CD8-positive, alpha-beta memory T cell (primary cell): ENCODE measurements at places on chromosomes 5 and 9. TPM values are rescaled to one million over a fixed set of nuclear protein-coding genes. Genes with fewer than 3 reads are reported as not detected.

HTR1A gene
- not detected for total RNA-seq

DRD1 gene
- not detected for total RNA-seq

GPSM1 gene
- total RNA-seq: 7.5 TPM

PCDHA11 gene
- not detected for total RNA-seq

LHX3 gene
- not detected for total RNA-seq

DNA sequence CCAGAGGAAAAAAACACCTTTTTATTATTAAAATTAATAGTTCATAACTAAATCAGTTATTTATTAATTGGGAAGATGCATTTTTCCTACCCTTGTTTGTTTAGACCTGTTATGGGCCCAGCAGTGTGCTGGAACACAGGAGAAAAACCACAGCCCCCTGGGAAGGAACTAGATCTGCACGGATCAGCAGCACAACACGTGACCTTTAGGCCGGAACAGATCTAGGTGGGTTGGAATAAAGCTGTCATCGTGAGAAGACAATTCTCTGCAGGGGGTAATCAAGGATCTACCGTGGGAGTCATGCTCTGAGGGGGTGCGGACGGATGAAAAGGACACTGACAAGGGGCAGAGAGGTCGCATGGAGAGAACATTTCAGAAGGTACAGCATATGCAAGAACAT is 95.8 kb upstream of the SPATA31C2 start:
- DNase-seq: no peak

DNA sequence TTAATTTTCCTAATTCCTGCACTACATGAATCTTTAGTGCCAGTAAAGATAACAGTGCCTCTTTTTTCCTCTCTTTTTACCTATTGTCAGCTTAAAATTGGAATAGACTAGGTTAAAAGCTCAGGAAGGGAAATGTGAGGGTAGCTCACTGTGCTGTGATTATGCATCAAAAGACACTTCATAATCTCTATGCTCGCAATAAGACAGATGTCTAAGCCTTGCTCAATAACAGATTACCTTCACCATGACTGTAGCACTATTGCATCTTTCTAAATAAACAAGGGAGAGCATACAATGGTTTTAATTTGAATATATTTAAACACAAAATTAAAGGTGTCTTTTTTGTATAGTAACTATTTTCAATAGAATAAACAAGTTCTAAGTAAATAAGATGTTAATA is 130.1 kb downstream of the FBN2 start:
- no peak for DNase-seq

DNA sequence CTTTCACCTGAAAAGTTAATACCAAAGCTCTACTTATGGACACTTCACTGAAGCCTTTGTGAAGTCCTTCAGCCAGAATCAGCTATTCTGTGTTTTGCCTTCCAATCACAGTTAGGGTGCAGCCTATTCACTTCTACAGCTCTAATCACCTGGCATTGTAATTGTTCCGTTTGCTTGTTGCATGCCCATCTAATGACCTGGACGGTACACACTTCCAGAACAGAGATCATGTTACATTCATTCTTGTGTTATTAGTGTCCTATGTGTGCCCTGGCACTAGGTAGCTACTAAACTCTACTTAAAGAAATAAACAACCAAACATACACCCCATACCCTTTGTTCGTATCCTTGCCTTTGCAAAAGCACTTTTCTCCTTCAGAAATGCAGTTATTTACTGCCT is 1162.9 kb upstream of the WWC1 start:
- no peak for DNase-seq

GRCh38 chr5:143056792-143057579 is 286.8 kb downstream of the ARHGAP26 start:
- no peak for DNase-seq

DNA sequence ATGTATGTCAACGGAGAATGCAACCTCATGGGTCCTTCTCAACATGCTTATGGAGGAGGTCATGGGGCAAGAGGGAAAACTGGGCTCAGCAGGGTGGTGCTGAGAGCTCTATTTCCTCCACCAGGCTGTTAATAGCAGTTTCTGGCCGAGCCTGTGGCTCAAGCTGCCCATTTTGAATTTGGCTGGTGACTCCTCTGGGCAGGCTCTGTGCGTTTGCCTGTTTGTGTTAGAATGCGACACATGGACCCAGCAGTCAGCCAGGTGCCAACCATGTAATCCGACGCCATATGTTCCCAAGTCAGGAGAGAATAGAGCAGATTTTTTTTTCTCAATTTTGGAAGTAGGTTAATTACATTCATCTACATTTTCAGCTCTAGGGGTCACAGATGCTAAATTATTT is 387.7 kb upstream of the CLINT1 start:
- no peak for DNase-seq

DNA sequence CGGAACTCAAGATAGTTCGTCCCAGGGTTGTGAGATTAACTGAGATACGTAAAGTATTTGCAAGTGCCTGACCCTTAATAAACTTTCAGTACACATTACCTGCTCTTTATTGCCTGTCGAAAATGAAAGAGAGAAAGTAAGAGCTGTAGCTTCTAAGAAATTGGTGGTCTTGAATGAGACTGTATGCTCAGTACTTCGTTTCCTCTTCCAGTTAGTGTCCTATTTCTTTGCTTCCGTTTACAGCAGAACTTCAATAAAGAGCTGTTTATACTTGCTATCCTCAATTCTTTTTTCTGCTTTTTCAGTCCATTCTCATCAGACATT is 534 bp downstream of the SRFBP1 start:
- DNase-seq: no peak

GRCh38 chr9:70577671-70578070 is 163.2 kb upstream of the KLF9 start:
- DNase-seq: no peak

- no peak for DNase-seq
These were observed 25.1 kb downstream of the PARP8 start for GRCh38 chr5:50691399-50692016.

- no peak for DNase-seq
These were observed 52.2 kb upstream of the CKMT2 start for GRCh38 chr5:81180780-81181460.

DNA sequence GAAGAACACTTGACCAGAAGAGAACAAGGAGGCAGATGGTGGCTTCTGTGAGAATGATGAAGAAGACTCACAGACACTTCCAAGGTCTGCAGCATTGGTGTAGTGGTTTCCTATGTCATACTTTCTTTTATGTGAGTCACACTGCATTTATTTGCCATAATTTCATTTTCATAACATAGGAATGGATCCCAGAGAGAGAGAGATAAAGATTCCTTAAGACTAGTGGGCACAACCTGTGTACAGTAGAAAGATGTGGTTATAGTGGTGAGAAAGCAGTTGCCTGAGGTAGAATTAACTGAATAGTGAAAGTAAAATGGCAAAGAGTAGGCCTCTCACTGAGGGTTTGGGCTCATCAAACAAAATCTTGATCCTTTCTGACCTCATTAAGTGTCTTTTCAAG is 7.6 kb upstream of the CCDC152 start:
- DNase-seq: no peak

DNA sequence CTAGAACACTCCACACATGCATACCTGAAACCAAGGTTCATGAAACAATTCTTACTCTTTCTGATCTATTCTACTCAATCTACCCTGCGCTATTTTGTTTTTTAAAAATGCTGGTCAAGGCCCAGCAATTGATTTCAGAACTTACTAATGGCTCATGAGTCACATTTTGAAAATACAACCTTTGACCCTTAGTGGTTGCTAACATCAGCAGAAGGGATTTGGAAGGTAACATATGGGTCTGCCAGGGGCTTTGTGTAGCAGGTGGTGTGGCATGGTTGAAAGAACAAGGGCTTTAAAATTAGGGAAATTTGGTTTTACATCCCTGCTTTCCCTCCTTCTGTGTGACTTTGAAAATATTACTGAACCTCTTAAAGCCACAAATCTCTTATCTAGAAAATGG is 101.4 kb downstream of the ATG10 start:
- no peak for DNase-seq

GRCh38 chr5:11038772-11039171 is 277.7 kb upstream of the DAP start:
- DNase-seq: no peak

DNA sequence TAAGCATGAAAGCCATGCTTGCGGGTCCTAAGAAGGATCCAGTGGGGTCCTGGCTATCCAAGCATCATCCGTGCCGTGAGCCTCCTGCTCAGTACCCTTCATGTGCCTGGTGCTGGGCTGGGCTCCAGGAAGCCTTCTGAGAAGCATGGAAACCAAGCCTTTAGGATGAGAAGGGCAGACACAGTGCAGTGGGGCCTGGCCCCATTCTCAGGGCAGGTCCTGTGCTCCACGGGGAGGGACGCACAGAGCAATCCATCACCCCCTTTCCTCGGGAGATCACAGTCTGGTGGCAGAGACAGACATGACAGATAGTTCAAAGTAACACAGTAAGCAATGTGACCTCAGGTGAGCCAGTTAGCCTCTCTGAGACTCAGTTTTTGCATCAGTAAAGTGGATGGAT is 76.9 kb downstream of the RGS3 start:
- no peak for DNase-seq

DNA sequence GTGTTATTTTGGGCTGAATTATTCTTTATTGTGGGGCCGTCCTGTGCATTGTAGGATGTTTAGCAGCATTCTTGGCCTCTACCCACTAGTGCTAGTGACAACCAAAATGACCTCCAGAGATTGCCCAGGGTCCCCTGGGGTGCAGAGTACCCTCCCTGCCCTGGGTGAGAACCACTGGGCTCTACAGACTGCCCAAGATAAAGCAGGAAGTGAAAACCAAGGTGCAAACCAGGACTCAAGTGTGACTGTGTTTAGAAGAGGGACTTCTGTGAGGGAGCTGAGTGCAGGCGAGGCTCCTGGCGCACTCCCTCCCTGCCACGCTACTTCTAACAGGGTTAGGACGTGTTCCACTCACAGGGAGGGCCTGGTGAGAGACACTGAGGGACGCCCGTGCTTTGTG is 41.6 kb downstream of the USP20 start:
- no peak for DNase-seq

DNA sequence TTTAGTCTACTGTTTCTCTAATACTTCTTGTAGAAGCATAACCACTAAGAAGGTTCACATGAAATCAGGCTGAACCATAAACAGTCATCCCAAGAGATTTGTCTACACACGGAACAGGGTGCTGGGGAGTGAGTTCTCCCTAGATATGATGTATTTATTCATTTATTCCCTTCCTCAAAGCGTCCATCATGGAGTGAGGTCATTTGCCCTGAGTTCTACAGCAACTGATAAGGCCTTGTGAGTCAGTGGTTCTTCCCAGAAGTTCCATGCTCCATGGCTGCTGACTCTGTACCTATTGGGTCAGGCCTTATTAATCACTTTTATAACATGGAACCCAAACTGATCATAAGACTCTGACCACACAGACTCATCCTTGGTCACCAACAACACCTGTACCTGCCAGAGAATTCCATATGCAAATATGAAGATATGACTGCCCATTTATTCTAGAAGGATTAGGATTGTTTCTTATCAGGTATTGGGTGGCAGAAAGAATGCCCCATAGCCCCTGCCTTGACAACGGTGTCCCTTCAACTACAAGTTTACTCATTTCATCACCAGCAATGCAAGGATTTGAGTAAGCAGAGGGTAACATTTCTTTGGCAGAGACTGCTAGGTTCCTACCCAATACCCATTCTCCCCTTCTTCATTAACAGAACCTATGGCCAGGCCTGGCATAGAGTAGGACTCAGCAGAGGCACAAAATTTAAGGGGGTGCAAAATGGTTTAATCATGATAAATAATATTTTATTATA is 118.1 kb downstream of the LHFPL2 start:
- DNase-seq: no peak

DNA sequence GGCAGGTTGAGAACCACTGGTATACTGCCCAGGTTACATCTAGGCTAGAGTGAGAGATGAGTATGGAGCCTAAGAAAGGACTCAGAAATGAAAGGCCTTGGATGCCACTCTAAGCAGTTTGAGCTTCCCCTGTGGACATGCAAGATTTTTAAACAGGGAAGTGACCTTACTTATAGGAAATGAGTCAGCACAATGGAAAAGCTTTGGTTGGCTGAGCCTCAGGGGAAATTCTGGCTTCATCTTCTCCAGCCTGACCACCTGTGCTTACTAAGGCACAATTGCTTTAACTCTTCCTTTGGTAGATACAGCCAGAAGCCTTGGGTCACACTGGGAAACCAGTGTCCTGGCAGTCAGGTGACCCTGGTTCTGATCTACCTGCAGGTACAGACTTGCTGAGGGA is 380.2 kb upstream of the ZNF462 start:
- DNase-seq: no peak

- no peak for DNase-seq
These were observed 7.0 kb downstream of the FAM53C start for GRCh38 chr5:138344887-138345622.

DNA sequence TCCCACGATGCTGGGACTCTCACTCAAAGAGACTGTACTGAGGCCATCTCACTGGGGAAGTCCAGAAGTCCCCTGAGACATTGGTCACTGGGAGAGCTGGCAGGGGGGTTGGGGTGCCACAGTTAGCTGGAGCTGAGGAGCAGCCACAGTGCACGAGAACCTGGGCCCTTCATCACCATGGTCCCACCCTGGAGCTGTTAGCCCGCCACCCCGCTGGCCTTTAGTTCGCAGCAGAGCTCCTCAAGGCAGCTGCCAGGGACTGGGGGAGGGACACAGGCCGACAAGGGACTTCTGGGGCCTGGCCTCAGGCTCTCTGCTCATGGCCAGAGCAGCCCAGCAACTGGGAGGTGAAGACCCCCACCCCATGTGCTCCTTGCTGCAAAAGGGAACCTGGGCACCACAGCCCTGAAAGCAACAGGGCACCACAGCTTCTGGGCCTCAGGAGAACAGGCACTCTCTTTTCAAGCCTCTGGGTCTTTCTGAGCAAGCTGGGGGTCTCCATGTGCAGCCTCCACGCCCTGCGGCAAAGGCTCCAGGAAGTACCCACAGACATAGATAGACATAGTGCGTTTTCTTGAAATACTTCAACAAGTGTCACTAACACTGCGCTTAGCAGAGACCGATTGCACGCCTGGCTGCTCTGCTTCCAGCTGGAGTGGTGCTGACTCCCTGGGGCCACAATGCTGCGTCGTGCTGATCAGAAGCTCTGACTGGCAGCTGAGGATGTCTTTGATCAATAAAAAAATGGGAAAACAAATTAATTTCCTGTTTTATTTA is 46.0 kb downstream of the VAV2 start:
- no peak for DNase-seq

DNA sequence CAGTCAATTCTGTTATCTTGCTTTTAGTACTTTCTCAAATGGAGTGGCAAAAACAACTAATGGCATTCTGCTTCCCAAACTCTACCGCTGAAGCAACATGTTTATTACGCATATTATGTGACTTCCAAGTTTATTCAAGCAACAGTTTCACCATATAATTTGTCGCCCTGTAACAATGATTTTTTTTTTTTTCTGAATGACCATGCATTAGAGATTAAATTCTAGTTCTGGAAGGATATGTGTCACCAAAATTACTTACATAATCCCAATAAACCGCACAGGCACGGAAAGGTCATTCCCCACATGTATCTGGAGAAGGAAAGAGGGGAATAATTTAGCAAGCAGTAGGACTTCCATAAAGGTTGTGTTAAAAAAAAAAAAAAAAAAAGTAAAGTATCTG is 691.8 kb downstream of the DNAH5 start:
- DNase-seq: no peak

- DNase-seq: no peak
These were observed 163.8 kb downstream of the TSSK1B start for GRCh38 chr5:113271015-113271414.

GRCh38 chr9:82939451-82939850 is 123.5 kb downstream of the RASEF start:
- DNase-seq: no peak
